Pulmonary artery endothelial cell (primary cell): ENCODE measurements at places on chromosomes 6 and 20. TPM values are rescaled to one million over a fixed set of nuclear protein-coding genes. Genes with fewer than 3 reads are reported as not detected.

Gene ALDH8A1
- 0.46 and 1.1 TPM in 2 replicates for total RNA-seq

Gene MLIP
- total RNA-seq = 10.8 and 21.7 TPM in 2 replicates

Gene EHMT2
- 46.4 and 61.8 TPM in 2 replicates for total RNA-seq

Gene TBXT
- not detected in 2 replicates for total RNA-seq

Gene NFYA
- total RNA-seq = 19.2 and 19.3 TPM in 2 replicates

Gene BFSP1
- 2.4 and 2.9 TPM in 2 replicates for total RNA-seq

Gene HLA-DQA2
- not detected in 2 replicates for total RNA-seq

Gene SAMD3
- not detected in 2 replicates for total RNA-seq

Gene ARMH2
- not detected in 2 replicates for total RNA-seq

Gene RIPPLY2
- under 0.01 TPM in 1 of 2 replicates, not detected in the other for total RNA-seq

Gene VAPB
- 12.3 and 13.5 TPM in 2 replicates for total RNA-seq

Gene PAX1
- not detected in 2 replicates for total RNA-seq

Gene DLL1
- 1.8 and 2.1 TPM in 2 replicates for total RNA-seq

Gene KIAA1755
- total RNA-seq = 0.07 TPM in 2 replicates

Gene OR2B6
- total RNA-seq = not detected in 2 replicates
